Fibroblast of lung (primary cell): ENCODE measurements at places on chromosomes 11 and 22. TPM values are rescaled to one million over a fixed set of nuclear protein-coding genes. Genes with fewer than 3 reads are reported as not detected.

The CCDC116 gene
- under 0.01 and 0.17 TPM in 2 replicates for total RNA-seq

The RIMBP3B gene
- under 0.01 TPM in 2 replicates for total RNA-seq

The PDE2A gene
- 0.50 and 0.77 TPM in 2 replicates for total RNA-seq

The MS4A12 gene
- total RNA-seq = not detected in 2 replicates

The ZNF202 gene
- 8.2 and 9.7 TPM in 2 replicates for total RNA-seq

The KCNQ1OT1 gene
- 1.3 and 1.8 TPM in 2 replicates for total RNA-seq

The NCR3LG1 gene
- total RNA-seq = 4.5 and 4.9 TPM in 2 replicates

The PKDREJ gene
- under 0.01 TPM in 2 replicates for total RNA-seq

The MMP7 gene
- total RNA-seq = 0.17 TPM in 1 of 2 replicates, not detected in the other

The DGKZ gene
- 24.9 and 35.5 TPM in 2 replicates for total RNA-seq

The C11orf65 gene
- total RNA-seq = 1.8 and 2.3 TPM in 2 replicates

GRCh38 chr11:67442504-67443404 lies 522 bp downstream of the CORO1B start:
- DNase-seq = no peak

DNA sequence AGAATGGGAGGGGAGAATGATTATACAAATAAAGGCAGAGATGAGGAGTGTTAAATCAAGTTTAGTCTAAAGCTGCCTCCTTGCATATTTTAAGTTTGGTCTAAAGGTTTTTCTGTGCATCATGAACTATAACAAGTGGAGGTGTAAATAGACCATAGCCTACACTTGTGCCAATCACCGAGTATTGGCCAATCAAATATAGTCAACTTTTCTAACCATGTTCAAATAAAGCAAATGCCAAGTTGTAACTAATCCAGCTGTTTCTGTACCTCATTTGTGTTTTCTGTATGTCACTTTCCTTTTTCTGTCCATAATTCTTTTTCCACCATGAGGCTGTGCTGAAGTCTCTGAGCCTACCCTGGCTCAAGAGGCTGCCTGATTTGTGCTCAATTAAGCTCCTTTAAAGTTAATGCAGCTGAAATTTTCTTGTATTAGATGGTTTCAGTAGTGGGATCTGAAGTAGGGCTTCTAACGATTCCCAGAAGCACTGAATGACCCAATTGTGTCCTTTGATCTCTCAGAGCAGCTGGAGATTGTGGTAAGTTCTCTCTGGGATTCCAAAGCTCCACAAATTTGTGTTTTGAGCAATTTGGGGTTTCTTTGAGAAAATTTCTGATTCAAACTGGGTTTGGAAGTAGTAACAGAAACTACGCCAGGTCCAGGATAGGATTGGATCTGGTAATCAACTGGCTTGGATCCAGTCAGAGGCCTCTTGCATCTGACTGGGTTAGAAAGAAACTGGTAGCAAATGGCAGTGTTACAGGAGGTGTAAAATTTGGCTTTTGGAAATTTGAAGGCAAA lies 25.6 kb downstream of the OR5A2 start:
- no peak for DNase-seq

GRCh38 chr11:5275369-5276110 lies 5.8 kb upstream of the HBE1 start:
- no peak for DNase-seq

DNA sequence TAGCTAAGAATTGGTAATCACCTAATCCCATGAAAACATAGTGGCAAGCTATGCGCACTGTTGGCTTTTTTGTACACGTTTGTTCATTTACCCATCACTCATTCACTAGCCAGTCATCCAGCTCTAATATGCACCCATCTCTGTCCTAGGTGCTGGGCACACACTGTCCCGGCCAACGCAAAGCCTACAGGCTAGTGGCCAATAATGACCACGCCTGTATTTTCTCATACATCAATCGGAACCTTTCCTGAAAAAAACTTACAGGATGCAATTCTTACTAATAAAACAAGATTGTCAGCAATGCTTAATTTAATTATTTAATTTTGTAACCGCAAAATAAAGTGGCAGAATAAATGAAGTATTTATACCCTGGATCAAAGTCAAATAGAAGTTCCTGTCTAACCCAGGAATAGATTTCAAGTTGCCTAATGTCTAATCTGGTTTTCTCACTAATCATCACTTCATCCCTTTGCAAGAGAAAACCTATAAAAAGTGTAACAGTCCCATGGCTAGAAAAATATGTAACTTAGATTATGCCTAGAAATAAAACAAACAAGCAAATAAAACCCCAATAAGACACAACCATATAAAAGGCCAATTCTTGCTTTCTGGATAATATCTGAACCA lies 143.3 kb upstream of the BLID start:
- no peak for DNase-seq

DNA sequence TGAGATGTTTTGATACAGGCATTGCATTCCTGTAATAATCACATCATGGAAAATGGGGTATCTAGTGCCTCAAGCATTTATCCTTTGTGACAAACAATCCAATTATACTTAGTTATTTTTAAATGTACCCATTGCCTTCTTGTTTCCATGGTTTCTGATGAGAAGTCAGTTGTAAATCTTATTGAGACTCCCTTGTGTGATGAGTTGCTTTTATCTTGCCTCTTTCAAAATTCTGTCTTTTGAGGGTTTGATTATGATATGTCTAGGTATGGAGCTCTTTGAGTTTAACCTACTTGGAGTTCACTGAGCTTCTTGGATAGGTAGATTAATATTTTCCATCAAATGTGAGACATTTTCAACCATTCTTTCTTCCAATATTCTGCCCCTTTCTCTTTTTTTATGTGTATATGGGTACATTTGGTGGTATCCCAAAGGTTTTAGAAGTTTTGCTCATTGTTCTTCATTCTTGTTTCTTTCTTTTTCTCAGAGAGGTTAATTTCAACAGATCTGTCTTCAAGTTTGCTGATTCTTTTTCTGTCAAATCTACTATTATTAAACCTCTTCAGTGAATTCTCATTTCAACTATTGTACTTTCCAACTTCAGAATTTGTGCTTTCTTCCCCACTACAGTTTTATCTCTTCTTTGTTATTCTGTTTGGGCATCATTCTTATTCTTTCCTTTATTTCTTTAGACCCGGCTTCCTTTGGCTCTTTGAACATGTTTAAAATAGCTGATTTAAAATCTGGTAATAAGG lies 13.7 kb downstream of the NAGA start:
- no peak for DNase-seq

DNA sequence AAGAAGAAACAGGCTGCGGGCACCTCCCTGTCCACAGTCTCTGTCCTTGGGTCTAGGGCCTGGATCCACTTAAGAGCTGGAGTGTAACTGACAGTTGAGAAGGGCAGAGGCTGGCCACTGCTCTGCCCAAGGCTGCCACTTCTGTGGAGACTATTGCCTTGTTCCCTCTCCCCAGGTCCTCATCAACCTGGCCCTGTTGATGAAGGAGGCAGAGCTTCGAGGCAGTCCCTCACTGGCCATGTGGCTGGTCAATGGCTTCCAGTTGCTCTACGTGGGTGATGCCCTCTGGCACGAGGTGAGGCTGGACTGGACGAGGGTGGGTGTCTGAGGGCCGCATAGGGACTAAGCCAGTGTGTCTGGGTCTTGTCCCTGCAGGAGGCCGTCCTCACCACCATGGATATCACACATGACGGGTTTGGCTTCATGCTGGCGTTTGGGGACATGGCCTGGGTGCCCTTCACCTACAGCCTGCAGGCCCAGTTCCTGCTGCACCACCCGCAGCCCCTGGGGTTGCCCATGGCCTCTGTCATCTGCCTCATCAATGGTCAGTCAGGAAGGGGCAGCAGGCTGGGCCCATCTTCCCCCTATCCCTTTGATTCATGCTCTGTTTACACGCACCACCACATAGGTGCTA lies 2.8 kb downstream of the ZNHIT2 start:
- no peak for DNase-seq

DNA sequence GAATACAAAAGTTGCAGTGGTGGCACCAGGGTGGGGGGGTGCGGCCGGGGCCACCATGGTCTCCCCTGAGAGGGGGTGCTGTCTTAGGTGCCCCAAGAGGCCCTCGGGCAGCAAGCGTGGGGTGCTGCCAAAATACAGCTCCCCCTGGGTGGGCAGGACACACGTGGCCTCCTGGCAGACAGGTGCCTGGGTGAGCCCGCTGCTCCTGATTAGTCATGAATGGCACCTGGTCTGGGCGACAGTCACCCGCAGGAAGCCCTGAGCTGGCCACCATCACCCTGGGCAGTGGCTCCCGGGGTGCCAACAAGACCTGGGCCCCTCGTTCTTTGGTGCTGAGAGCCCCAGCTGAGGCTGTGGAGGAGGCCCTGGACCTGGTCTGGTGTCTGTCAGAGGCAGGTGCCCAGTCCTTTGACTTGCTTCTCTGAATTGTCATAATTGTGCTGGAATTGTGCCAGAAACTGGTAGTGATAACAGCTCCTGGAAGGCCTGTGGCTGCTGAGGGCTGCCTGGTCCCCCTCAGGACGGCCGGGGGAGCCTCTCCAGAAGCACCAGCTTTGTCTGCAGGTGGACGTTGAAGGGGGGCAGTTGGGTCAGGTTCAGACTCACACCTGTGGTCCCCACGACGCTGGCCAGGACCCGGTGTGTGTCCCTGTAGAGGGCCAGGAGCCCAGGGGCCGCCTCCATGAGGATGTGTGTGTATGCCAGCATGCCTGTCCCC lies 14.8 kb downstream of the ALG12 start:
- no peak for DNase-seq

DNA sequence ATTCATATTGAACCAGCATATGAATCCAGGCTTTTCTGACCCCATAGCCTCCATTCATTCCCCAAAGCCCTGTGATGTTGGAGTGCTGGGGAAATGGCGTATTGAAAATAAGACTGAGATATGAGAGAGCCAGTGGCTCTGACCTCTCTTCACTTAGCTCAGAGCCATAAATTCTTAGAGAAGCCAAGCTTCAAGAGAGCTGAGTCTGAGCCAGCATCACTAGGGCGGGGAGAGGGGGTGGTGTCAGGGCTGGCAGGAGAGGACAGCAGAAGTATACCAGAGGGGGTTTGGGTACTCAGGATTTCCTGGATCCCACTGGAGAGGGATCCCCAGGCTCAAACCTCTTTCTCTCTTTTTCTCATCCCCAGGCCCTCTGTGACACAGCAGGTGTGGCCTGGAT lies 16.7 kb upstream of the MOGAT2 start:
- no peak for DNase-seq

DNA sequence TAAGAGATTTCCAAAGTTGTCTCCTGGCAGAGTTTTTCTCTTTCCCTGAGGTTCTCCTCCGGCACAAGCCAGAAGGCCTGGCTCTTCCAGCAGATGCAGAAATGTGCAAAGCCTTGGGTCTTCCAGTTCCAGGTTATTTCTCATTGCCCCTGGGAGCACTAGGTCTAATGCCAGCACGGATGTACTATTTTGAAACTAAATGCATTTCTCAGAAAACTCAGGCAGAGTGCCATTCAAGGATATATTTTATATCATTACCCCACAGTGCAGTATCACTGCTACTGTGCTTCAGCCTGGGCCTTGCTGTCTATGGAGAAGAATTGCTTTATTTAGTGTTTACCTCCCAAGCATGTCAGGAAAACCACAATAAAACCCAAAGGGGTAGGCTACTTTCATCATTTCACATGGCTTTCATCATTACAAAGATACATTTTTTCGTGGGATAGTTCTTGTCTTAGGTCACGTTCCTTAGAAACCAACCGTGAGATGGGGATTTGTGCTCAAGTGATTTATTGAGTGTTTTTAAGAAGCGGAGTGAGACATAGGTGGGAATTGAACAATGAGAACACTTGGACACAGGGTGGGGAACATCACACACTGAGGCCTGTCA lies 22.4 kb upstream of the FZD4 start:
- DNase-seq = no peak

- DNase-seq = no peak
Observed at GRCh38 chr11:337711-338110, 17.1 kb upstream of the IFITM3 start.

- DNase-seq = no peak
Observed at GRCh38 chr22:46035380-46035741, 58.4 kb upstream of the WNT7B start.

DNA sequence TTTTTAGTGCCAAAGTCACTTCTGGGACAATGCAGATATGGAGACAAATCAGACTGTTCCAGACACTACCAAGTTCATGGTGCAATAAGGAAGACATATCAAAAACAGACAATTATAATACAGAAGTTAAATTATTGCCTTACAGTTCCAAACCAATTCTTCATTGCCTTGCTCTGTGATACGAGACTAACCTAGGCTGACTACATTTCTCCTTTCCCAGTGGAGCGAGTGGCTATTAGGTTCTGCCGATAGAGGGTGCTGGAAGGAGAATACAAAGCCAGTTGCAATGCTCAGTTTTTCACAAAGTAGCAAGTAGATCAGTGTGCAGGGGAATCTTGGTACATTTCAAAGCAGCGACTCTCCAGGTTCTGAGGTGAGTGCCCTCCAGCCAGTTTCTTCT lies 67.8 kb downstream of the FAM168A start:
- no peak for DNase-seq

DNA sequence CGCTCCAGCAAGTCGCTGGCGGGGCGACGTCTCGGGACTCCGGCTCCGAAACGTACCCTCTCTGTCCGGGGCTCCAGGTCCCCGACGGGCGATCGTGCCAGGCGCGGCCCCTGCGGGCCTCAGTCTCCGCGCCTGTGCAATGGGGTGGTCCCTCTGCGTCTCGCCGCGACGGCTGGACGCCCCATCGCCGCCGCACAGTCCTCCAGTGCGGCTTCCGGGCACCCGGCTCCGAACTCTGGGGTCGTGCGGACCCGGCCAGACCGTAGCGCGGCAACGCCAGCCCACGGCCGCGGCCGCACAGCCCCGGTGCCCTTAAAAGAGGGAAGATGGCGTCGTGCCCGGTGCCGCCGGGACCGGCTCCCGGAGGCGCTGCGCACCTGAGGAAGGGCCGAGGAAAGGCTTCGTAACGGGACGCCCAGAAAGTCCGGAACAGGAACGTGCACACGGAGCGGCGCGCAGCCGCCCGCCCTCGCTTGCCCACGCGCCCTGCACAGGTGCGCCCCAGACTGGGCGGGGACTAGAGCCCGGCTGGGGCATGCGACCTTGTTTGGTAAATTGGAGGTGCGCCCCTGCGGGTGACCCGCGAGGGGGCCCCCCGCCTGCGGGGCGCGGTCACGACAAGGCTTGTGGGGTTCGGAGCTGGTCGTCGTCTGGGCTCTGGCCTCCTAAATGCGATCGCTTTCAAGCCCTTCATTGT lies 525 bp downstream of the BIK start:
- no peak for DNase-seq

- no peak for DNase-seq
Observed at GRCh38 chr22:24945430-24945829, 1.1 kb downstream of the LHFPL7 start.

DNA sequence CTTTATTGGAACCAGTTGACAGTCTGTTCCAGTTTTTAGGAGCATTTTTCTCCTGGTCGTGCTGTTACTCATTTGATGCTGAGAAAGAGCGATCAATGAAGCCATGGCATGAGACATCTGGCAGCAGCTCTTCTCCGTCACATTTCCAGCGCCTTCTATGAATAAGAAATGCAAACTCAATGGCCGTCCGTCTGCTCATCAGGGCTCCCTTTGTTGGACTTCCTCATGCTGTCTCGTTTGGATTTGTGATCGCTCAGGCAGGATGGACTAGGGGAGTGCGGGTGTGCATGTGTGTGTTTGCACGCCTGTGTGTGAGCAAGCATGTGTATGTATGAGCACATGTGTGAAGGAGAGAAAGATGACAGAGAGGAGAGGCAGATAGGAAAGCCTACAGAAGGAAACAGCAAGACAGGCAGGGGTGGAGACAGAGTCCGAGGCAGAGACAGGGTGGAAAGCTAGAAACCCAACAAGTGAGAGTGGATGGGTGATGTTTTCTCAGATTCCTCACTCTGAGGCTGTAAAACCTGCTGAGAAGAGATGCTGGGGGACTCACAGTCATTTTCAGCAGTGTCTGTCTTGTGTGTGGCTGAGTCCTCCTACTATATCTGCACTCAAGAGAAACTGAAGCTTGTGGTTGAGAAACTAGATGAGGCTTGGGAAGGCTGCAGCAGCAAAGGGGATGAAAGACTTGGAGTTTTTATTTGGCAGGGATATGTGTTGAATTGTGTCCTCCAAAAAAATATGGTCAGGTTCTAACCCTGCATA lies 56.0 kb upstream of the CLMP start:
- no peak for DNase-seq
